ENCODE measurements at places on chromosomes 1 and 21. TPM values are rescaled to one million over a fixed set of nuclear protein-coding genes. Genes with fewer than 3 reads are reported as not detected.

DNA sequence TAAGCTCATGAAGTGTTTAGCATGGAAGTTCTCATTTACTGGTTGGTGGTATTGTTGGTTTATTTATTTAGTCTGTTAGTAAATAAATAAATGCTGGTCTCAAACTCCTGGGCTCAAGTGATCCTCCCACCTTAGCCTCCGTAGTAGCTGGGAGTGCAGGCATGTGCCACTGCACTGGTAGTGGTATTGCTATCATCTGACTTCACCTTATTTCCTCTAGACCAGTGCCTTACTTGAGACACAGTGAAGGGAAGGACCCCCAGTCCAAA is 1.4 kb upstream of the SLC2A1 start:
- DNase-seq = no peak

SOD1 gene
- total RNA-seq = 157 TPM

THEM5 gene
- total RNA-seq = not detected

DNA sequence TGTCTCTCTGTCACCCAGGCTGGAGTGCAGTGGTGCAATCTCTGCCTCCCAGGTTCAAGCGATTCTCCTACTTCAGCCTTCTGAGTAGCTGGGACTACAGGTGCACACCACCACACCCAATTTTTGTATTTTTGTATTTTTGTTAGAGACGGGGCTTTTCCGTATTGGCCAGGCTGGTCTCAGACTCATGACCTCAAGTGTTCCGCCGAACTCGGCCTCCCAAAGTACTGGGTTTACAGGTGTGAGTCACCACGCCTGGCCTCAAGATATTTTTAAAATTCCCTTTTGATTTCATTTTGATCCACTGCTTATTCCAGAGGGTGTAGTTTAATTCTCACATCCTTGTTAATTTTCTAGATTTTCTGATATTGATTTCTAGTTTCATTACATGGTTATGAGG is 3.8 kb downstream of the IFI44L start:
- DNase-seq = no peak

DNA sequence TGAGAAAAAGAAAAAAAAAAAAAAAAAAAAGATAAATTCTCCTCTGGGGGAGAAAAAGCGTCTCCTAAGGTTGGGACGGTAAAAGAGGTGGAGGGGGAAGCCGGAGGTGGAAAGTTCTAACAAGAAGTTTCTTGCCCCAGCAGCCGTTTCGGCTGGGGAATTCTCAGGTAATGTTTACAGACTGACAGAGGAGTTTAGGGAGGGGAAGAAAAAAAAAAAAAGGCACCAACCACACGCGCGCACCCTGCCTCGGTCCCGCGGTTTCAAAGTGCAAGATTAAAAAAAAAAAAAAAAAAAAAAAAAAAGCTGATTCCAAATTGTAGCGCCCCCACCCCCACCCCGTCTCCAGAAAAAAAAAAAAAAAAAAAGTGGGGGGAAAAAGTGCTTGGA is 504 bp downstream of the DHRS3 start:
- no peak for DNase-seq

- no peak for DNase-seq
Observed at GRCh38 chr1:183101841-183102276, 78.6 kb downstream of the LAMC1 start.

HSD3B1 gene
- not detected for total RNA-seq

DNA sequence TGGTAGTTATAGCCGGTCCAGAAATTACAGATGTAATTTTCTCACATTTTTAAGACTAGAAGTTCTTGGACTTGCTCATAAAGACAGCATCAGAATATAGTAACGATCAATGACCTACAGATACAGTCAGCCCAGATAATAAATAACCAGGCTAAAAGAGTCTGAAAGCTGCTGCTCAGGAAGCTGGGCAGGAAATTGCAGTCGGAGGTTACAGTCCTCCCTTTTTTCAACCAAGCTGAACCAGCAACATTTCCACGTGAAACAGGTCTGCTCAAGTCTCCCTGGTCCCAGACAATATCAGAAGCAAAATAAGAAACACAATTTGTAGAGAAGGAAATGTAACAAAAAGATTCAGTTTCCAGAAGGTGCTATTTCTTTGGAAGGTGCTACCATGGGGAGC is 457.4 kb downstream of the SIPA1L2 start:
- DNase-seq = no peak

ASTN1 gene
- total RNA-seq = not detected

- DNase-seq = no peak
Observed at GRCh38 chr1:228094432-228095016, 8.6 kb downstream of the C1orf35 start.

DNA sequence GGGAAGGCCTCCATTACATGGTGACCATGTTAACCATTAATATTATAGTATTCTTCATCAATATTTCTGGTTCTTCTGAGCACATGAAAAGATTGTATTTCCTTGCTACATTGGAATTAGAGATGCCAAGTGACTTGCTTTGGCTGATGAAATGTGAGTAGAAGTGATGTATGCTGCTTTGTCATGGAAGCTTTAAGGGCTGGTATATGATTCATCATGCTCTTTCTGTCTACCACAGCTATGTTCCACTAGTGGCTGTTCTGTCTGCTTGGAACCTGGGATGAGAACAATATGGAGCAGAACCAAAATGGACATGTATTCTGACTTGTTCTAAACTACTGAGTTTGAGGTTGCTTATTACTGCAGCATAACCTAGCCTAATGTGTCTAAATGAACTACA is 163.3 kb downstream of the TM2D1 start:
- no peak for DNase-seq

DNA sequence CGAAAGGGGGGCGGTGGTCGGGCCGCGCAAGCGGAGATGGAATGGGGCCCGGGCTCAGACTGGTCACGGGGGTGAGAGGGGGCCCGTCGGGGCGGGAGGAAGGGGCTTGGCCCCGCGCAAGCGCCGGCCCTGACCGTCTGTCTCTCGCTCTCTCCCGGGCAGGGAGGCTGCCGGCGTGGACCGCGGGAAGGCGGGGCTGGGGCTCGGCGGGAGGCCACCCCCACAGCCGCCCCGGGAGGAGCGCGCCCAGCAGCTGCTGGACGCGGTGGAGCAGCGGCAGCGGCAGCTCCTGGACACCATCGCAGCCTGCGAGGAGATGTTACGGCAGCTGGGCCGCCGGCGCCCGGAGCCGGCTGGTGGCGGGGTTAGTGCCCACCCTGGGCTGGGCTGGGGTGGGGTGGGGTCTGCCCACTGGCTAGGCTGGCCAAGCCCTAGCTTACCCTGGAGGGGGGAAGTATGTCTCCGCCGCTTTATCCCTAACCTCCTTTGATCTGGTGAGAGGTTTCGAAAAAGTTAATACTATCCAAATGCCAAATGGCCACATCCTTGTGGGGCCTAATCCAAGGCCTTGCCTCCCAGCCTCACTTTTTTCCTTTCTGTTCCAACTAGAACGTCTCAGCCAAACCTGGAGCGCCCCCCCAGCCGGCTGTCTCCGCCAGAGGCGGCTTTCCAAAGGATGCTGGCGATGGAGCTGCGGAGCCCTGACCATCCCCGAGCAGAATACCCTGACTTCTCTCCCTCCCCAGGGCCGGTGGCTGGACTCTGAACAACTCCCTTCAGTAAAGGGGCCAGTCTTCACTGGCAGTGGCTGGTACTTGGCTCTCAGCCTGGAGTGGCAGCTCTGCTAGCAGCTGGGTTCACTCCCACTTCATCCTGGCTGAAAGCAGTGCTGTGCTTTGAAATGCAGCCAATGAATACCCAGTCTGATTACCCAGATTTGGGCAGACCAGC is 636 bp upstream of the YRDC start:
- DNase-seq = no peak

DNA sequence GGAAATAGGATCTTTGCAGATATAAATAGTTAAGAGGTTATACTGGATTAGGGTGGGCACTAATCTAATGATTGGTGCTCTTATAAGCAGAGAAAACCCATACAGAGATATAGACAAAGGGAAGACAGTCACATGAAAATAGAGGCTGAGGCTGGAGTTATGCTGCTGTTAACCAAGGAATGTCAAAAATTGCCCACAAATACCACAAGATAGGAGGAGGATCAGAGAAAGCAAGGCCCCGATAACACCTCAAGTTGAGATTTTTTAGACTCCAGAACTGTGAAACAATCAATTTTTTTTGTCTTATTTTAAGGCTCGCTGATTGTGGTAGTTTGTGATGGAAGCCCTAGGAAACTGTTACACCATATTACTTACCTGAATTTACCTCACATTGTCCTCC is 513.2 kb downstream of the COL11A1 start:
- DNase-seq = no peak

DNA sequence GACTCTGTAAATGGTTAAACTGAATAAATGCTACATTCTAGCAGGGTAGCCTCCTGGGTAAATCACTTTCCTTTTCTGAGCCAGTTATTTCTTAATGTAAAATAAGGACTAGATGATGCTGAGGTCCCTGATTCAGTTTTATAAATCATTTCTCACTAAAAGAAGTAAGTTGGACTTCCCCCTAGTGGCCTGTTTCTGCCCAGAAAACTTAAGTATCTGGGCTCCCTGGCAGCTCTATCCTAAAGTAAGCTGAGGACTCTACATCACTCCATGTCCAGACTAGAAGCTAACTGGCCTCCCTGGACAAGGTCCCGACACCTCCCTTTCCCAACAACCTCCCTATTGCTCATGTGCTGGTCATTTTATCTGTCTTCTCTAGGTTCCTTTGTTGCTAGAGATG is 3.0 kb downstream of the GPN2 start:
- DNase-seq = no peak

GRCh38 chr1:71157151-71157550 is 76.3 kb upstream of the ZRANB2 start:
- no peak for DNase-seq

DNA sequence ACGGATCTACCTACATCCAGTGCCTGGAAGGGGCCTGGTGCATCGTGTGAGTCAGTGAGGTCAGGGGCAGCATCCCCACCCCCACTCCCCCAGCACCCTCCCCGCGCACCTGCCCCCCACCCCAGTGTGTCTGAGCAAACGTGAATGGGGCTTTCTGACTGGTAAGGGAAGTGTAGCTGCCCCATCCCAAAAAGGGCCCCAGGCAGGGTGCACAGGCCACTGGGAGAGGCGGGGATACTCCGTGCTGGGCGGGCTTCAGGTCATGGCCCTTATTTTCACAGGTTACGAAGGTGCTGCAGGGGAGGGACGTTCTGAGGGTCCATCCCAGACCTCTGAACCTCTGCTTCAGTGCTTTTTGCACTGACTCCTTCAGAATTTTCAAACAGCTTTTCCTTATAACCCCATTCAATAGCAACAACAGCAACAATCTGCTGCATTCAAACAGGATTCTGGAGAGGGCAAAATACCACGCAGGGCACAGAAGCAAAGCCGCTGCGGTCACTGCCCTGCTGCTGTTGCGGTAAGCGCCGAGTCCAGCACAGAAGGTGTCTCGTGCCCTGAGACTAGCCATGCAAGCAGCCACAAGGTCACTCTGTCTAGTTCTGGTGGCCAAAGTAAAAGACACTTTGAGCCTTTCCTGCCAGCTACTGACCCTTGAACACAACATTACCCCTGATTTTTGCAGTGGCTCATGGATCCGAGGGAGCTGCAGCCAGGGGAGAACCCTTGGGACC is 10.3 kb downstream of the TTC34 start:
- no peak for DNase-seq

VSIG8 gene
- total RNA-seq = not detected

- DNase-seq = no peak
Observed at GRCh38 chr1:145961425-145962156, 2.8 kb downstream of the ANKRD34A start.

DNA sequence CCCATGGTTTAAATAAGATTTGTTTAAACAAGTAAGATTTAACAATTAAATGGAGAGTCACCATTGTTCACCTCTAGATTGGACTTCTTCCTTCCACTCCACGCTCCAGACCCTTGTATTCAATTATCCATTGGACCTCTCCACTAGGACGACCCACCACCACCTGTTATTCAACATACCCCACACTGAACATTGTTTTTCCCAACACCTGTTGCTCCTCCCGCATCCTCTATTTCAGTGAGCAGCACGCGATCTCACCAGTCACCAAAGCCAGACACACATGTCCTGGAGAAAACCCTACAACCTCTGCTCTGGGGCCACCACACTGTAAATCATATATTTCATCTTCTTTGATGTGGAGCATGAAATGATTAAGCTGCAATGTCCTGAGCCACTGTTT is 28.6 kb downstream of the ATP8B2 start:
- DNase-seq = no peak

GRCh38 chr1:192489748-192490147 is 85.8 kb upstream of the RGS1 start:
- DNase-seq = peak; percentile 75

KANK4 gene
- not detected for total RNA-seq

All from glomerular endothelial cell (primary cell).